Eye (tissue), 1 donor: ENCODE measurements at places on chromosomes 13 and 19.

- DNase-seq, result no peak
Observed at GRCh38 chr13:42495255-42495654, 78.7 kb upstream of the TNFSF11 start.

DNA sequence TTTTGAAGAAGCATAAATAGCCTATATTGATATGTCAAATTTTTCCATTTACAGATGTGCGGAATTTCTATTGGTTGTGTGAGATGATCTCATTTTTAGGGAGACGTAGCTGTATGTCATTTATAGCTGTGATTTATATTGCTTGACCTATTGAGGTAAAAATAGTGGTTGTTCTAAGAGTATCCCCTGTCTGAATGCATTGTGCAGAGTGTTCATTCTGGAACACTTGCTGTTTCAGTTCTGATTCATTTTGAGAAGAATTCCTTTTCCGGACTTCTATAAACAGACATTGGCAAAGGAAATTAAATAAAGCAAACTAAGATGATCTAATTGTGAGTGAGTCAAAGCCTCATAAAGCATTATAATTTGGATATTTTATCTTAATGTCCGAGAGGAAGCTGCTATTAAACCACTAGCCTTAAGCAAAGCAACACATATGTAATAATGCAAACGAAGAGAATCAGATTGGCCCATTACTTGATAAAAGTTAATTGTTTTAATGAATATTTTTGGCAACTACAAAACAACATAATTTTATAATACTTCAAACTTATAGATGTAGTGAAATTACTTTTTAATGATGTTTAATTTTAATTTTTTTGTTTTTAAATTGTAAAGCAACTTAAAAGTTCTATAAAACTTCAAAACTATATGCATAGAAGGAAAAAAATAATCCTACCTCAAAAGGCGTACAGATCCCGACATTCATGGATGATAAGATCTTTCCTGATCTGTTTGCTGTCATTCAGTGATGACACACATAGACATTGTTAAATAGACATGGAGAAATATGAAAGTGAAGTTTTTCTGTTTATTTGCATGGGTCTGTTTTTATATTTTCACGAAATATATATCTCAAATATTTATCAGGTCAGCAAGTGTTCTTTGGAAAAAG lies 942.6 kb upstream of the SLC10A2 start:
- no peak for DNase-seq

DNA sequence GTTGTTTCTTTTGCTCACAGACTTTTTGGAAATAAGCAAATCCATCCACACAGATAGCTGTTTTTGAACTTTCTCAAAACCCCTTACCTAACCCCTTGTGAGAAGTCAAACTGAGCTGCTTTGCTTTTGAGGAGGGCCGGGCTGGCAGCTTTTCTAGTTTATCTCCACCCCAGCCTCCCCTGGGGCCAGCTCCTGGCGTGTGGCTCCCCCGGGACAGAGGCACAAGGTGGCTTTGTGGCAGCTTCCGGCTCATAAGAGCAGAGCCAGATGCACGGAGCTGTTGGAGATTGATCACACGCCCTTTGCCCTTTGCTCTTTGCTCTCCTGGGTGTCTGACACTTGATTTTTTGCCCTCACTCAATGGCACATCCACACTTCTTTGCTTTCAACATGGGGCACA lies 24.9 kb upstream of the RNF113B start:
- DNase-seq, result no peak

DNA sequence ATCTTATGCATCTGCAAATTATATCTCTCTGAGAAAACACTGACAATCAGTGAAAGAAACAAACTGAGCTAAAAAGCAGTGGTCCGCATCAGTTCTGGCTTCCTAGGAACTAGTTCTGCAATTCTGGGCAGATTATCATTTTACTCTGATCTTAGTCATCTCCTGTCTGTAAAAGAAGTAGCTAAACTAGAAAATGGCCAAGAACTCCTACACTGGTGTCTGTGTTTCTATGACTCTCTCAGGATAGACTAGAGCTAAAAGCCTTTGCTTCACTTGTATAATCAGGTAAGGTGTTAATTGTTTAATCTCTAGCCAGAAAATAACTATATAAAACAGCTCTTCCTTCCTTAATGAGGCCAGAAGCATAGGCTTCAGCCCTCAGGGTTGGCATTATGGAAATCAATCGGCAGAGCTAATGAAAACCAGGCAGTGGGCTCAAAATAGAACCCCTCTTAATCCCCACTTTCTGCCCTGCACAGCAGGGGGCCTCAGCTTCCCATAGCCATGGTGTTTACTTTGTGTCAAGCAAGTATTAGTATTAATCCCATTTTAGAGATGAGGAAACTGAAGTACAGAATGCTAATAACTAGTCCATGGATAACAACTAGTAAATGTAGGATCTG lies 459.2 kb downstream of the FGF14 start:
- peak; percentile 31 for DNase-seq

DNA sequence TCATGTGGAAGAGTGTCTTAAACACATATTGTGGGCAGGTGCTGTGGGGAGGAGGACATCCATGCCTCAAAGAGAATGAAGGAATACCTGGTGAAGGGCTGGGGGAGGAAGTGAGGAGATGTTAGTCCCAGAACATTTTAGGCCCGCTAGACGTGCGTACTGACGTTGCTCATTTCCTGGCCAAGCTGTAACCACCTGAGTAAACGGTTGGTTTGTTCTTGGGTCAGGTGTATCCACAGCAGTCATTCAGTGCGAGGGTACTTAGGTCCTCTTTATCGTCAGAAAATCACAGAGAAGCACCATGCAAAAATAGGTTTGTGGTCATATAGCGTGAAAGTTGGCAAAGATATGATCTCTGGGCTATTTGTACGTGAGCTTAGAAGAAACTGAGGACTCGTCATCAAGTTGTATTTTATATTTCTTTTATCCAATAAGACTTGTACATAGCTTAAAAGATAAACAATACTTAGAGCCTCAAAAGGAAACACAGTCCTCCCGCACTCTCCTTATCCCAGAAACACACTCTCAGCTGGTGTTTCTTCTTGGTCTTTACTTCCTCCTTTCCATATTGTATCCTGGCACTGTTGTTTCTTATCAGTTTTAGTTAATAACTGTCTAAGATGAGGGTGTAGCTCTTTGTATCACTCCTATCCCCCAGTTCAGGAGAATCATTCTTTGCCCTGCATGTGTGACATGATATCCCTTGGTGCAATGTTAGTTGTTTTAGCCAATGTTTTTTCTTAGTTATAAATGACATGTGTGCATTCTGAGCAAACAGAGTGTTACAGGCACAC lies 52.0 kb downstream of the ARHGEF7 start:
- DNase-seq, result no peak
